ENCODE measurements at places on chromosomes 5 and 9. TPM values are rescaled to one million over a fixed set of nuclear protein-coding genes. Genes with fewer than 3 reads are reported as not detected.

DNA sequence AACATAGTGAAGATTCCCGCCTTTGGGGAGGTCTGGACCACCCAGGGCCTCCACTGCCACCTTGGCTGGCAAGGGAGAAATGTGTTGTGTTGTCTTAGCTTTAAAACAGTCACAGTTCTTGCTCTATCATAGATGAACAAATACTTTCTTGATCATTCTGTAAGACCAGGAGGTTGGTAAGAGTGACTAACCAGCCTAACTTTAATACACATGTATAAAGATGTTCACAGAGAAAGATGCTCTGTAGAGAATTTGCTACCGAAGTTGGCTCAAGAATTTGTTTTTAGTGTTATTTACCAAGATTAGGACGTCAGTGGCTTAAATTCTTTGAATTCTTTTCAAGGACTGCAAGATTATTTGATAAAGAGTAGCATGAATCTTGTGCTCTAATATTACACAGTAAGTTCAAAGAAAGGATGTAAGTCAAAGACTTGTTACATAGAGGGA, 28.4 kb downstream of the GLRX start:
- no peak for DNase-seq

DNA sequence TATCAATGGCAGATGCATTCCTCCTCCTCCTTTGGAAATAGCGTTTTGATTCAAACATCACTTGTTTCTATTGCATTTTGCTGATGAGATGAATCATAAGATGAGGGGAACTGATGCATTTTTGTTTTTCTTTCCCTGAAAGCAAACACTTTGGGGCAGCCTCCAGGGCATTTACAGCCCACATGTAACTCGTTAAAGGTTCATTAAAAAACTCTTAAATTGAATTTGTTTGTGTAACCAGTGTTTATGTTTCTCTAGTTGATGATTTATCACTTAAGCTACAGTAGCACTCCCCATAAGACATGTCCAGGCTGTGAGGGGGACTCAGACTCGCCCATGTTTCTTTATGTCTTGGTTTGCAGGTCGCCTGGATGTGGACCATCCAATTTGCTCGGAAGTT, 246.1 kb upstream of the ANKH start:
- no peak for DNase-seq

DNA sequence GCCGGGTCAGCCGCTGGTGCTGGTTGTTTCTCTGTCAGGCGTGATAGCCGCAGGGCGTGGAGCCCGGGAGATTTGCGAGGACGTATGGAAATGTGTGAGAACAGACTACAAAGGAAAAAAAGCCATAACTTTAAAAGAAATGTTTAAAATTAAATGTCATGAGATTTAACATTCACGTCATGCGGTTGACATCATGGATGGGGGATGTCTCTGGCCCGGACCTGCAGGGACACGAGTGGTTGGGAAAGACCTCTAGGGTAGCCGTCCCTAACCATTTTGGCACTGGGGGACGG, 643 bp upstream of the RNF130 start:
- DNase-seq, result no peak

DNA sequence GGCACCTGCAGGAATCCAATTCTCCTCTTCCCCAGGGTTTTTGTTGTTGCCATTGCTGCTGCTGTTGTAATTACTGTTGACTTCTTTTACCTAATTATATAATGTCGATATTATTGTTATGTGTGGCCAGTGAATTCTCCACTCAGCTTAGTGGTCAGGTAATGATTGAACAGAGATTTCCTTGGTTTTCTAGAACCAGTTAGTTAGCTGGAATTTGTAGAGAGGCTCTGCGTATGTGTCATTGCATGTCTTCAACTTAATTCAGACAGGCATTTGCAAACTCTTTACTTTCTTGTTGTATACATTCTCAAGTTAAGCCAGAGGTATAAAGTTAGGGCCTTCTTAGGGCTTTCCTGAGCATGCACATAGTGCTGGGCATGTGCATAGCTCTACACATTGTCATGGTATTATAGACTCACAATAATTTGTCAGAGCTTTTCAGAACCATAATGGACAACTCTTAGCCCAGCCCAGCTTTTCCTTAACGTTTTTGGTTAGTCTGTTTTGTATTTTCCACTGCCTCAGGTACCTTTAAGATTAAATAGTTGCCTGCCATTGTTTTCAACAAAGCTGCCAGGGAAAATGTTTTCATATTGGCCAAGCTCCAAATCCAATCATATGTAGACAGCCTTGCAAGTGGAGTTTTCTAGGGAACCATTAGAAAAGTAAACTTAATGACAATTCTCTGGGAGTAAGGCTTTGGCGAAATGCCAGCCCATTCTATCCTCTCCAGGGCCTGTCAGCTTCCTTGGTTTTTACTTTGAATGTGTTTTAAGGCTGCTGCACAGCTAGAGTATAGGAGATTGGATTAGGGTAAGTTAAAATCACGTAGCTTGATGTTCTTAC, 68.1 kb downstream of the UBE2R2 start:
- DNase-seq, result no peak

DNA sequence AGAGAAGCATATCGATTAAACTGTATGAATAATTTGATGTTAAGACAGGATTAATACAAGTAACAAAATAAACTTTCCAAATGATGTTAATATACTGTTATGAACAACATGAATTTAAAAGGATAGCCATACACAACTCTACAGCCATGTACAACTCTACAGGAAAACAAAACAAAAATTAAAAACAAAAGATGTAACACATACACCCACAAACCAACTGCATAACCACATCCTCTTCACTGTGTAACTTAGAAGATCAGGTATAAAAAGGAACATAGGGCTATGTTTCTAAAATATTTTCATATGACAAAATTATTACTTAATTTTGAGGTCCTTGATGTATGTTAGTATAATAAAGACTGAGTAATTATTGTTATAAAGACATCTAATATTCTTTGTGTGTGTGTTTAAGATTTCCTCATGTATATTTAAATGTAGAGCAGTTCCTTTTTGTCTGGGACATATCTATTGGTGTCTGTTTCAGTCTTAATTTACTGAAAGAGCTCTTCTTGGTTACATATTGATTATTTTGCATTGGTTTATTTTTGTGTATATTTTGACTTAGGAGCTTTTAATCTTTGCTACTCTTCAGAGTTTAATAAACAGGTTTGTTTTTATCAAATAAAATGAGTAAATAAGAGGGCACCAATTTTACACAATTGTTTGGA, 966.8 kb upstream of the CTNND2 start:
- DNase-seq, result no peak

GRCh38 chr9:79731171-79731890, 159.6 kb downstream of the TLE4 start:
- peak; percentile 13 for DNase-seq

GRCh38 chr5:67166460-67167285, 29.9 kb downstream of the CD180 start:
- no peak for DNase-seq

DNA sequence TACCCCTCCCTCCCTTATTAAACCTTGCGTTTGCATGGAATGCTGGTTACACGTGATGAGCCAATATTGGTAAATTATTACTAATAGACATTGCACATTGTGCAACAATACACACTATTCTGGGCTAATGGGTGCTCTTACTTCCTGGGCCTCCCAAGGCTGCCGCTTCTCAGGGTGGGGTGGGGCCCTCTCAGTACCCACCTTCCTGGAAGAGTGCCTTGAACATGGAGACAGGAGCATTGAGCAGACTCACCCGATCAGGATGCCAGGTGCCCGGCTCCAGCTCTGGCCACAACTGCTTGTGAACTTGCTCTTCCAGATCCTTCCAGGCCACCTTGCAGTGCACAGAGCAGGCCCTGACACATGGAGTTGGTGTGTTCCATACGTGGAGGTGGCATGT, 24.7 kb upstream of the CEP72 start:
- DNase-seq, result no peak

Gene ANGPTL2
- total RNA-seq, result 1.6 TPM

Gene RETREG1
- 8.0 TPM for total RNA-seq
